ENCODE measurements at places on chromosomes 3 and 15.

DNA sequence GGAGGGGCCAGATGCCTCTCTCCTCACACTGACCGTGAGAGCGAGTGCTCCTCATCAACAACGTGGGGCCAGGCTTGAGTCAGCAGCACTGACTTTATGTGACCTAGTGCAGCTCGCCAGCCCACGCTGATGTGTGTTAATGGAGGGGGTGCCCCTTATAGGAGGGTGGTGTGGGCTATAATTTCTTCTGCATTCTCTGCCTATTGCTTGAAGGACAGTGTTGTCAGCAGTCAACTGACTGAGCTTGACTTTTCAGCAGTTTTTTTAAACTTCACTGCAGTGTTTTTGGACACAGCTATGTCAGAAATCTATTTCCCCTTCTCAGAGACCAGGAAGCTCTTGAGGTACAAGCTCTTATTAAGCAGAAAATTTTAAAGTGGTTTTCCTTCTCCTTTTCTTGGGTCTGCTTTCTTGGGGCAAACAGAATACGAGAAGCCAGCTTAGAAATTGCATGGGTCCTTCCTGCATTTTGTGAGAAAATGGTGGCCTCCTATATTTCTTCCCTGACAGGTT, 304.8 kb upstream of the CTDSPL start:
- DNase-seq = no peak

DNA sequence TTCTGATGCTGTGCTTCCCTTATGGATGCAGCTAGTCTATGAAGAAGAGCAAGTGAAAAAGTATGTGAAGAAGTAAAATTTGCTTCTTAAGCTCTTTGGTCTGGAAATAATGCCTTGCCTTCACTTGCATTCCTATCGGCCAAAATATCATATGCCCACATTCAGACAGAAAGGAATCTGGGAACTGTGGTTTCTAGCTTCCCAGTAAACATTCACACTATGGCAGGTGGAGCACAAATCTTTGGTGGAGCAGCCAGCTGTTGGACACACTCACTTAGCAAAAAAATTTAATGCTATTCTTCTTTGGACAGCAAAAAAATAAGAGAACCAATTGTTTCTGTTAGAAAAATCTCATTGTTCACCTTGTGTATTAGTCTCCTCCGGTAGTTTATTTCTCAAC, 12.3 kb upstream of the COL6A6 start:
- no peak for DNase-seq

DNA sequence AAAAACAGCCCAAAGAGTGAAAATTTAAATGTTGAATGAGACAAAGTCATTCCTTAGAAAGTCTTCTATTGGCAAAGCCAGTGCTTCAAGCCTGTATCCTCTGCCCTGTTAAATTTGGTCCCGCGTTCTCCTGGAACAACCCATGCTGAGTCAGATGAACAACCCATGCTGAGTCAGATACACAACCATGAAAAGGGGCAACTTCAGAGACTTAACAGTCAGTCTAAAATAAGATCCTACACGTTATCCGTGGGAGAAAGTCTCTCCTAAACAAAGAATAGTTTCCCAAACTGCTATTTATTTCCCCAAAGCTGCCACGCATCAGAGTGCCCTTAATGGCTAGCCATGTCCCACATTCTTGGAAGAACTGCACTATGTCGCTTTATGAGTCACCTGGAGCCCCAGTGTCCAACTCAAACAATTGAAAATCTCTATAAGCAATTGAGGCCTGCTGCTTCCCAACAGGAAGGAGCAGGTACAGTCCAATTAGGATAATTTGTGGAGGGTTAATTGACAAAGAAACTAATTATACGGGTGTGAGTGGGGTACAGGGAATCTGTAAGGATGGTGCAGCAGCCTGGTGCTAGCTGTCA, 66.1 kb downstream of the WHAMM start:
- no peak for DNase-seq

DNA sequence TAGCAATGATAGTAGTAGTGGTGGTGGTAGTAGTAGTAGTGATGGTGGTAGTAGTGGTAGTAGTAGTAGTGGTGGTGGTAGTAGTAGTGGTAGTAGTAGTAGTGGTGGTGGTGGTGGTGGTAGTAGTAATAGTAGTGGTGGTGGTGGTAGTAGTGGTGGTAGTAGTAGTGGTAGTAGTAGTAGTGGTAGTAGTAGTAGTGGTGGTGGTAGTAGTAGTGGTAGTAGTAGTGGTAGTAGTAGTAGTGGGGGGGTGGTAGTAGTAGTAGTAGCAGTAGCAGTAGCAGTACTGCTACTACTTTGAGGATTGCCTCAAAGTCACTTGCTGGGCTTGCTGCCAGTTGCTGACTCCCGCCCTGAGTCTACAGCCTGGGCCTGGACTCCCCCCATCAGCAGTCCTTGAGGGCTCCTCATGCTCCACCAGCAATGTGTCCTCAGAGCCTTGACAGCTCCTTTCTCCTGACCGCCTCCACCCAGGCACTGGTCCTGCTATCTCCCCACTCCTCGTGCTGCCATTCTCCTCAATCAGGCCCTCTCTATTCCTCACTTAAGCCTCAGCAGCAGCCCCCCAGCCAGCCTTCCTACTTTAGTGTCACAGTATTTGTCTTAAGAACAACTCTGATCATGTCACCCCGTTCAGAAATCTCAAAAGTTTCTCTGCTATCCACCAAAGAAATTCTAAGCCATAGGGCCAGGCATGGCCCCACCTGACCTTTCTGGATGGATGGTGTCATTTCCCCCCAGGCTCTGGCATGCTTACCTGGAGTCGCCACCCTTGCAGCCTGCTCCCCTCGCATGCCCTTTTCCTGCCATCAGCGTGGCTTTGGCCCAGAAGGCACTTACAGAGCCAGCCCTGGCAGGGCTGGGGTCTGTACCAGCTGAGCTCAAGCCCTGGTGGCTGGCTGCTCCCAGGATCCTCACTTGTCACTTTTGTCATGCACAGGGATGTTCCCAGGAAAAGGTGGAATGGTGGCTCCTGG, 45.6 kb downstream of the DLEC1 start:
- DNase-seq = no peak

- no peak for DNase-seq
Measured at GRCh38 chr3:105582015-105582414, 215.3 kb downstream of the ALCAM start.

- DNase-seq = no peak
Measured at GRCh38 chr3:177382944-177383343, 185.7 kb upstream of the TBL1XR1 start.

DNA sequence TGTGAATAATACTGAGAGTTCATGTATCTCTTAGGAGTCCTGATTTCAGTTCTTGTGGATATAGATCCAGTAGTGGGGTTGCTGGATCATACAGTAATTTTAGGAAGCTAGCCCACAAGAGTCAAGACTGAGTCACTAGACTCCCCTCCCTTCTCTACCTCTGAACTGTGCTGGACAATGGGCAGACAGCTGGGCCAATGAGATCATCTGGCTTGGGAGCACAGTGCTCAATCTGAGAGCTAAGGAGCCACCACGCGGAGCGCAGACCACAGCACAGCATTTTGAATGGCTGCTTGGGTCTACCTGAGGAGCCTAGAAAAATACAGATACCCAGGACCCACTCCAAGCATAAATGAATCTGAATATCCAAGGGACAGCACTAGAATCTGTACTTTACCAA, 32.5 kb downstream of the WNT5A start:
- DNase-seq = no peak

GRCh38 chr3:17390785-17391184, 351.6 kb downstream of the TBC1D5 start:
- DNase-seq = no peak

- no peak for DNase-seq
Measured at GRCh38 chr3:3443482-3443881, 264.0 kb upstream of the CRBN start.

DNA sequence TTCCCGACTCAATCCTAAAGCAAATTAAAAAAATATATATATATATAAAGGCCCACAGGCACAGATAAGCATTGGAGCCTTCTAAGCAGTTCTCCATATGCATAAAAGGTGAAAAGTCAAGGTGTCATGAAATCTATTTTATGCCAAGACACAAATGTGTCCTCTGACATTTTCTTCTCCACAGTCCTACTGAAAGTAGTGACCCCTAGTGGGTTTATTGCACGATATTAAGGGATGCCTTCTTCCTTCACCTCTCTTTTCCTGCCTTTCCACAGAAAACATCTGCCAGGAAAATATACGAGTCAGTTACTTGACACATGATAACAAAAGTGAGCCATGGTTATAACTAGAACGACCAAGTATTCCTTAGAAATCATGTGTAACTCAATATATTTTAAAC, 303.2 kb downstream of the TIGIT start:
- no peak for DNase-seq

- DNase-seq = no peak
Measured at GRCh38 chr3:39118931-39119660, 11.6 kb downstream of the TTC21A start.

DNA sequence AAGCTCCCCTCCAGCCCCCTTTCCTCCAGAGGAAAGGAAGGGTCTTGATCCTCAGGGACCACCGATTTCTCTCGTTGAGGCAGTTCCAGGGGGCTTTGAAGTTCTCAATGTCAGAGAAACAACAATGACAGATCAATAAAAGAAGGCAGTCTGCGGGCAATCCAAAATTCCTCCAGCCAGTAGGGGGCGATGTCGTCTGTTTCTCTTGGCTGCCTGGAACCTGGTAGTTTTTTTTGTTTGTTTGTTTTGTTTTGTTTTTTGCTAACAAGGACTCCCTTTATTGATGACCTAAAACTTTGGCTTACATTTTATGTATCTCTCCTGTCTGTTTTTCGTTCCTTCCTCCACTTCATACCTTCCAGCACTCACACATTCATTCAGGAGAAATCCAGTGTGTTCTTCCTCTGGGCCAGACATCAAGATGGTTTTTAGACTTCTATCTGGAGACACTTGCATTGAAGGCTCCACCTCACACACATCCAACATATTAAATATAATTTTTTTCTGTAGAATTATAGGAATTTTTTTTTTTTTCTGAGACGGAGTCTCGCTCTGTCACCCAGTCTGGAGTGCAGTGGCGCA, 276.6 kb downstream of the RPLP1 start:
- DNase-seq = no peak

DNA sequence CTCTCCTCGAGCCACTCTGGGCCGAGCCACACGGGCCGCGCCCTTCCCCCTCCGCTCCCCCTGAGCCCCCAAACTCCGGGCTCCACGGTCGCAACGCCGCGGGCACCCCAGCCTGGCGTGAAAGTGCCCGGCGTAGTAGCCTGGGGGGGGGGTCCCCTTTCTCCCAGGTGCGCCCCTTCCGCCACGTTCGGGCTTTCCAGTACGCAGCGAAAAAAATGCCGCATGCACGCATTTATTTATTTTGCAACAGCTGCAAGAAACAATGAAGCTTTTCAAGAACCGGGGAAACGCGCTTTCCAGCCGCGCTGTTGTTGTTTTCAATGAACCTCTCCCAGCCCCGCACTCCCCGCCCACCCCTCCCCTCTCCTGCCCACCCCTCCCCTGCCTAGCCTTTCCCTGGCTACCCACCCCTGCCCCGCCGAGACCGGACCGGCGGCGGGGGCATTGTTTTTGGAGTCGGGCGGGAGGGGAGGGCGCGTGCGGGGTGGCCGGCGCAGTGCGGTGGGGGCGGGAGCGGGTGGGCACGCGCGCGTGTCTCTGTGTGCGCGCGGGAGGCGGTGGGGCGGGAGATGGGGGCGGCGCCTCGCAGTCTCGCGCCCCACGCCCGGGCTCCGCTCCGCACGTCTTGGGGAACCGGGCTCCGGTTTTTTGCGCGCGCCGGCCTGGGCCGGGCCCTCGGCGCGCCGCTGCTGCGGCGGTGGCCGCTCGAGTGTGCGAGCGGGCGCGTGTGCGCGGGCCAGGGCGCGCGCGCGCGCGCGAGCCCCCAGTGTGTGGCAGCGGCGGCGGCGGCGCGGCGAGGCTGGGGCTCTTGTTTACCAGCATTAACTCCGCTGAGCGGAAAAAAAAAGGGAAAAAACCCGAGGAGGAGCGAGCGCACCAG, at the start of gene IGF1R:
Gene IGF1R, plus strand, starts transcription at position 766 of the 880 bp plus-strand sequence. CDS start 1,043 bp downstream, outside the sequence.
- DNase-seq = no peak

DNA sequence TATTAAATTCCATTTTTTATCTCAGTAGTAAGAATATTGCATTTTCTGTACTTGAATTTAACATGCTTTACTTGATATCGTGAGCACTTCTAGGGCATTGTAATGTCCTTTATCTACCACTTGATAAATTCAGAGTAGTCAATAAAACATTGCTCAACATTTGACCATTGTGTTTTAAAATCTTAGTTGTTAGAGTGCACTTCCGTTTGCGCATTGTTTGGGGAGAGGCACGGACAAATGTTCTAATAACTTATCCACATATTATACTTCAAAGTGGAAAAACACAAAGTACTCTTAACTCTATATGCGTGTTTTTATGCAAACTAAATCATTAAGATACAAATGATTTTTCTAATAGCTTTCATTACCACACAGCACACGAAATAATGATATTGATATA, 419 bp downstream of the FAM227B start:
- no peak for DNase-seq

DNA sequence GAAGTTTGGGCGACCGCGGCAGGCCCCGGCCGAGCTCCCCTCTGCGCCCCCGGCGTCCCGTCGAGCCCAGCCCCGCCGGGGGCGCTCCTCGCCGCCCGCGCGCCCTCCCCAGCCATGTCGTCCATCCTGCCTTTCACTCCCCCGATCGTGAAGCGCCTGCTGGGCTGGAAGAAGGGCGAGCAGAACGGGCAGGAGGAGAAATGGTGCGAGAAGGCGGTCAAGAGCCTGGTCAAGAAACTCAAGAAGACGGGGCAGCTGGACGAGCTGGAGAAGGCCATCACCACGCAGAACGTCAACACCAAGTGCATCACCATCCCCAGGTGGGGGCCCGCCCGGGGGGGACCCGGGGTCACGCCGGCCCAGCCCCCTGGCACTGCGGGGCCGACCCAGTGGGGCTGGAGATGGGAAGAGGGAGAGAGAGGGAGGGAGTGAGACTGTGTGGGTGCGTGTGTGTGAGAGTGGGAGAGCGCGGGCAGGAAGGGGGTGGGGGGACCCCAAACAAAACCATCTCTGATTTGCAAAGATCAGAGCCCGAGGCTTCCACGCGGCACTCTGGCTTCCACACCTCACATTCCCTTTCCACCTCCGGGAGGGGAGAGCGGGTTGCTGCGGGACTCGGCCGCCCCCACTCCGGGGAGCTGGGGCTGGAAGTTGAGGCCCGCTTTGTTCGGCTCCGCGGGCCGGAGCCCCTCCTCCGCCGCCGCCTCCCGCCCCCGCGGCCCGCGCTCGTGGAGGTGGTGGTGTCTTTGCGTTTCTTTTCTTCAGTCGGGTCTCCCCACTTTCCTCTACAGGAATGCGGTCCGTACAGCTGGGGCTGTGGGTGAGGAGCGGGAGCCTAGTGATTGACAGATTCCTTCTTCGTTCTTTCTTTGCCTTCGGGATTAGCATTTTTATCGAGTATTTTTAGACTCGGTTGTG, 898 bp downstream of the SMAD3 start:
- DNase-seq = no peak

All from caudate nucleus (tissue), 63 donors.